HFF-Myc (cell line): ENCODE measurements at places on chromosomes 2 and 18.

GRCh38 chr18:12973562-12974213 is 17.5 kb upstream of the CEP192 start:
- no peak for DNase-seq

- peak; percentile 21 for DNase-seq
Observed at GRCh38 chr2:36705326-36706020, 9.0 kb downstream of the VIT start.

- DNase-seq, result no peak
Observed at GRCh38 chr18:62420151-62420512, 95.0 kb downstream of the TNFRSF11A start.

- no peak for DNase-seq
Observed at GRCh38 chr2:63977904-63978303, 41.3 kb downstream of the VPS54 start.

DNA sequence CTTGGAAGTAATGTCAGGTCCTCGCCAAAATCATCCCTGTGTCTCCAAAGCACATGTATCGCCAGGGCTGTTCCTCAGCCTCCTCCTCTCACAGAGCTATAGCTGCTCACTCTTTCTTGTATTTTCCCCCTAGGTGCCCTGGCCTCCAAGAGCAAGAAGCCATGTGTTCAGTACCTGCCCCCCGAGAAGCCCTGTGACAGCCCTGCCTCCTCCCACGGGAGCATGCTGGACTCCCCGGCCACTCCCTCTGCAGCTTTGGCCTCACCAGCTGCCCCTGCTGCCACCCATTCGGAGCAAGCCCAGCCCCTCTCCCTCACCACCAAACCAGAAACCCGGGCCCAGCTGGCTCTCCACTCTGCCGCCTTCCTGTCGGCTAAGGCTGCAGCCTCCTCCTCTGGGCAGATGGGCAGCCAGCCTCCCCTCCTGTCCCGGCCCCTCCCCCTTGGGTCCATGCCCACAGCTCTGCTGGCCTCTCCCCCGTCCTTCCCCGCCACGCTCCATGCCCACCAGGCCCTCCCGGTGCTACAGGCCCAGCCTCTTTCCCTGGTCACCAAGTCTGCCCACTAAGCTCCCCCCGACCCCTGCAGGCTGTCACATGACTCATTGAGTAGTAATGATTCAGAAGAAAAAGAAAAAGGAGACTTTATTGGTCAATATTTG is 18.8 kb downstream of the TGOLN2 start:
- no peak for DNase-seq

DNA sequence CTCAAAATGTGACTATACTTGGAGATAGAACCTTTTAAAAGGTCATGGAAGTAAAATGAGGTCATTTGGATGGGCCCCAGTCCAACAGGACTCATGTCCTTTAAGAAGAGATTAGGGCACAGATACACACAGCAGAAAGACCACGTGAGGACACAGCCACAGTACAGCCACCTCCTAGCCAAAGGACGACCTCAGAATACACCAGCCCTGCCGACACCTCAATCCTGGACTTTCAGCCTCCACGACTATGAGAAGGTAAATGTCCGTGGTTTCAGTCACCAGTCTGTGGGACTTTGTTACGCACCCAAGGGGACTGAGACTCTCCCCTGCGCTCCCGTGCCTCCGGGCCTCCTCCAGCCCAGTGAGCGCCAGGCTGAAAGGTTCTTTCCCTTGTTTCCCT is 30.2 kb upstream of the HPCAL1 start:
- no peak for DNase-seq

DNA sequence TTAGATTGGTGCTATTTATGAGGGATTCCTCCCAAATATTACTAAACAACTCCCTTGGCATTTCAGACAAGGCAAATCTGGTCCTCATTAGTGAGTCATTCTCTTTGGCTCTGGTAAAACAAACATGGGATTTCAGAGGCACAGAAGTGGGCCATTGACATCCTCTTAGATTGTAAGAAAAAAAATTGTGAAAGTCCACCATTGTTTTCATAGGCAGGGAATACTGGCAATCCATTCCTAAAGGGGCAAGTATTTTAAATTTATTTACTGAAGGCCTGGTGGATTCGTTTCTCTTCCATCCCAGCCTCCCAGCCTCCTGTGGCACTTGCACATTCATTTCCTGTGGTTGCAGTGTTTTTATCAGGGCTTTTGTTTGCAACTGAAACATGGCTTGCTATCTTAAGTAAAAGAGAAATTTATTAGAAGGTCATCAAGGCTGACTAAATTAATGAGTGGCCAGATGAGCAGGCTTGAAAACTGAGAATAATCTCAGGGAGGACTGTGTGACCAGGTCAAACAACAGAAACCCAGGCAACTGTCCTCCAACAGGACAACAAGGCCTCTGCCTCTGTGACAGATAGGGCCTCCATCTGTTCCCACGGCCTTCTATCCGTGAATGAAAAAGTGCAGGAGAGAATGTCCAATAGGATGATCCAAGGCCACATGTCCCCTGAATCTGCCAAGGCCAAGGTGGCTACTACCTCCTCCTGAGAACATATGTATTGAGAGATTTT is 23.1 kb upstream of the TNFAIP6 start:
- peak; percentile 90 for DNase-seq

GRCh38 chr18:75621818-75622217 is 194.3 kb upstream of the SMIM21 start:
- DNase-seq, result no peak

DNA sequence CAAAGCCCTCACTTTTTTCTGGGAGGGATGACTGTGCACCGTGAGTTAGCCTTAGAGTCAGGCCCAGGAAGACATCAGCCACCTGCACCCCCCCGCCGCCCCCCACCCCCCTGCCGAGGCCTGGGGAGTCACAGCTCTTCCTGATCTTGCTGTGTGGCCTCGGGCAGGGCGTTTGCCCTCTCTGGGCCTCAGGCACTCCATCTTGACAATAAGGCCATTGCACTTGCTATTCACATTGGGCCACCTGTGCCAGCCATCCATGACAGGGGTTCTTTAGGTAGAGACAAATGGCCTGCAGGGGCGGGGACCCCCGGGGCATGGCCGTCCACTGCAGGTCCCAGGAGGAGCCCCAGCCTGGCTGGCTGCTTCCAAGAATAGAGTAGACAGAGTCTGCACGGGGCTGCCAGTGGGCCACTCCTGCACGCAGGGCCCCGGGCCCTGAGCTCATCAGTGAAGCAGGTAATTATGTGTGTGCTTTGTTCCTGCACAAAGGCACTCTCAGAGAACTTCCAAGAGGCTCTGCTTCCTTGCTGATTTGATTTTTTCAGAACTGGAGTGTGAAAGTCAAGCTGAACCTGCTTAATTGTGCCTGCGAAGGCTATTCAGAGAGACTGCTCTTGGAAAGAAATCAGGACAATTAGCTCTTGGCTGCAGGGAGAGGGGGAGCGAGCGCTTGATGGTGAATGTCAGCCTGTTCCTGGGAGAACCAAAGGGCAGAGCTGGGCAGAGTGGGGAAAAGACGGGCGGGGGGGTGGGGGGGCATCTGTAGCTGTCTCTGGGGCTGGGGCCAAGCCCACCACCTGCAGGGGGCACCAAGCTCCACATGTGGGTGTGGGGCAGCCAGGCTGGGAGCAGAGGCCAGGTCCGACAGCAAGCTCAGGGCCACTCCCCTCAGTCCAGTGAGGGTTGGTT is 40.3 kb downstream of the RRM2 start:
- no peak for DNase-seq

DNA sequence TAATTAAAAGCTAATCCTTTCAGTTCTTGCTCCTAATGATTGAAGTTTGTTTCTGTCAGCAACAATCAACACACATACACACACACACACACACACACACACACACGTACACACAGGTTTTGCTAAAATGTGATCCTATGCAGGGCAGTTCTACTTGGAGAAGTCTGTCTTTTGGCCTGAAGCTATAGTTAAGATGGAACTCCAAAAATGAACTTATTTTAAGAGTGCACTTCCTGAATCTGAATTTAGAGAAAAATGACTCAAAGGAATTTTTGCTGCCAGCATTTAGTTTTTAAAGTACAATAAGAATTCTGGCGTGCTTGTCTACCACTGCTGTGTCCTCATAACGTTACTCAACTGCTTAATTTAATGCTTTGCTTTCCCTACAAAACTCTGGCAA is 6.6 kb downstream of the GALNT5 start:
- DNase-seq, result no peak

DNA sequence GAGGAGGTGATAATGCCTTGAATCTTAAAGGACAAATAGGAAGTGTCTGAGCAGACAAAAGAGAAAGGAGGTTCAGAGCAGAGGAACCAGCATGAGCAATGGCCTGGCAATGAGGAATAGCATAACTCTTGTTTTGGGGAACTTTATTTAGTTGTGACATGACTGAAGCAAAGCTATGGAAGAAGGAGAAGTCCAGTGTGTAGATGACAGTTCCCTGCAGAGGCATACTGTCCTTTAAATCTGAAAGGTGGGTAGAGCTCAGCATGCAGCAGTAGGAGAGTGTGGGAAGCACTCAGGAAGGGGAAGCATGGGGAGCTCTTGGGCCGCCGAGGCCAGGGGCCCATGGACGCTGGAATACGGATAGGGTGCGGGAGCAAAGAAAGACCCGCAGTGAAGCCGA is 173.8 kb downstream of the SEPTIN10 start:
- DNase-seq, result no peak

DNA sequence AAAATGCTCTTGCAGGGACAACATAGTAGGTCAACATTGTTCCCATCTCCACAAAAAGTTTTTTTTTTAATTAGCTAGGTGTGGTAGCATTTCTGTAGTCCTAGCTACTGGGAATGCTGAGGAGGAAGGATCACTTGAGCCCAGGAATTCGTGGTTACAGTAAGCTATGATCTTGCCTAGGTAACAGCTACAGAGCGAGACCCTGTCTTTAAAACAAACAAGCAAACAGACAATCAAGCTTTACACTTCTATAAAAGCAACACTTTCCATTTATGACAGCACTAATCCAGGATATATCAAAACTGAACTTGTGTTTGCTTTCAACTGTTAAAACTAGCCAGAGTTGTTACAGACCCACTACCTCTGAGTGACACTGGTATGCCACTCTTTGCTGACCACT is 12.0 kb downstream of the UGT1A3 start:
- no peak for DNase-seq

GRCh38 chr2:53516650-53517049 is 251.0 kb upstream of the CHAC2 start:
- no peak for DNase-seq

GRCh38 chr18:21241301-21242048 is 557 bp upstream of the GREB1L start:
- no peak for DNase-seq

DNA sequence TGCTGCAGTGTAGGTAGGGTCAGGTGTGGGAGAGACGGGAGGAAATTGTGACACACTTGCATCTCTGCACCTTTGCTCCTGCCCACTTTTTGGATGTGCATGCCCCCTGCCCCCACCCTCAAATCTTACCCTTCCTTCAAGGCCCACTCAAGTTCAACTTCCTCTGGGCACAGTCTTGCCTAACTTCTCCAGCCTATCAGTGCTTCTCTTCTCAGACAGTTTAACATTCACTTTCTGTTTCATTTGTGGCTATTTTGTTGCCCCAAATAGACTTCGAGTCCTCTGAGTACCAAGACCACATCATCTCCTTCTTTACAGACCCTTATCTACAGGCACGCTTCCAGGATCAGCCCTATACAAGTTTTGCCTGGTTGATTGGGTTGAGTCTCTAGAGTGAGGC is 2.7 kb downstream of the ST8SIA5 start:
- DNase-seq, result no peak

DNA sequence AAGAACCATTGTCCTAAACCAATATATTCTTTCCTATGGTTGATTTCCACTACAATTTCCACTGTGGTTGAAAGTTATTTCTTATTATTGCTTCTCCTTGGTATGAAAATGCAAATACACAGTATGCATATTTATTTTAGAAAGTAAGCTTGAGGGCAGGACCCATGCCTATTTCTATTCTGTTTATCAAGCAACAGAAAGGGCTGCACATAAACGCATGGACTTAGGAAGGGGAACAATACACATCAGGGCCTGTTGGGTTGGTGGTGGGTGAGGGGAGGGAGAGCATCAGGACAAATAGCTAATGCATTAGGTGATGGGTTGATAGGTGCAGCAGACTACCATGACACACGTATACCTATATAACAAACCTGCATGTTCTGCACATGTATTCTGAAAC is 20.7 kb downstream of the SLC4A3 start:
- no peak for DNase-seq

DNA sequence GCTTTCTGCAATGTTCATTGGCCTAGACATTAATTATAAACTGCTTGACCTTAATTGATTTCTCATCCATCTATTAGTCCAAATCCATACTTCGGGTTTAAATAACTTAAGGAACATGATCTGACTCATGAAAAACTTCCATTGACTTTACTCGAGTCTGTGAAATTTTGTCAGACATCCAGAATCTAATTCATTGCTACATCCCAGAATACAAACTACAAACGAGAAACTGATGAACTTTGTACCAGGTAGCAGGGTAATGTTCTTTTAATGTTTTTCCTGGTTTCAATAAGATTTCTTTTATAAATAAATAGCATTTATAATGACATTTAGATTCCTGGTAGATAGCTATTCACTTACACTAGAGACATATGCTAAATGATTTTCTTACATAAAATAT is 36.0 kb upstream of the IKZF2 start:
- DNase-seq, result no peak

GRCh38 chr2:36538335-36538734 is 59.6 kb downstream of the FEZ2 start:
- no peak for DNase-seq

- DNase-seq, result no peak
Observed at GRCh38 chr18:38646296-38646695, 1080.7 kb upstream of the CELF4 start.

- DNase-seq, result no peak
Observed at GRCh38 chr2:240247868-240248720, 107.6 kb upstream of the OTOS start.

GRCh38 chr18:11859903-11860407 is 8.7 kb downstream of the CHMP1B start:
- no peak for DNase-seq

DNA sequence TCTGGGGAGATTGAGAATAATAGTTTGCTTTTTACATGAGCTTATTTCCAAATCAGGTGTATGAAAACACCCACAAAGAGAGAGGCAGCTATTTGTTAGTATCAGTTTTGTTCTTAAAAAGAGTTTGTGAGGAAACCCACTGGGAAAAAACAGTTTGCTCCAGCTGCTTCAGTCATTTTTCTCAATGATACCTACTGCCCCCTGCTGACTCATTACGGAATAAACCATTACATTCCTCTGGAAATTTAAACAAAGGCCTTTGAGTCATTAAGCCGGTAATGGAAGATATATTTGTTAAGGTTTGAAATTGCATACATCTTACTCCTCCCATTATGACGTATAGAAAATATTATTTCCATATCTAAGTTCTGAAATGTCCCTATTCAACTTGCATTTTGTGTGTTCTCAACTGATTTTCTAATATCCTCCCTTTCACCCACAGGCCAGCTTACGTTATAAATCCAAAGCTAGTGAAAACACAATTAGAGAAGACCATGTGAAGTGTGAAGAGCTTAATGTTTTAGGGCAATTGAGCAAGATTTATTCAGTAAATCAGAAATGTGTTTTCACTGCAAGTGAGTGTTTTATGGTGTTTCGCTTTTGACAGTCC is 761.6 kb downstream of the DSC3 start:
- peak; percentile 29 for DNase-seq
